CD8-positive, alpha-beta T cell (primary cell): ENCODE measurements at places on chromosomes 2 and 18.
A peak's percentile ranks its signal among the peaks of the same experiment; 100 is the strongest.

GRCh38 chr2:146262606-146263005, 1582.2 kb upstream of the ACVR2A start:
- DNase-seq: no peak

- DNase-seq: peak; percentile 36
These were observed 2.5 kb downstream of the CRIM1 start for GRCh38 chr2:36357847-36358659.

DNA sequence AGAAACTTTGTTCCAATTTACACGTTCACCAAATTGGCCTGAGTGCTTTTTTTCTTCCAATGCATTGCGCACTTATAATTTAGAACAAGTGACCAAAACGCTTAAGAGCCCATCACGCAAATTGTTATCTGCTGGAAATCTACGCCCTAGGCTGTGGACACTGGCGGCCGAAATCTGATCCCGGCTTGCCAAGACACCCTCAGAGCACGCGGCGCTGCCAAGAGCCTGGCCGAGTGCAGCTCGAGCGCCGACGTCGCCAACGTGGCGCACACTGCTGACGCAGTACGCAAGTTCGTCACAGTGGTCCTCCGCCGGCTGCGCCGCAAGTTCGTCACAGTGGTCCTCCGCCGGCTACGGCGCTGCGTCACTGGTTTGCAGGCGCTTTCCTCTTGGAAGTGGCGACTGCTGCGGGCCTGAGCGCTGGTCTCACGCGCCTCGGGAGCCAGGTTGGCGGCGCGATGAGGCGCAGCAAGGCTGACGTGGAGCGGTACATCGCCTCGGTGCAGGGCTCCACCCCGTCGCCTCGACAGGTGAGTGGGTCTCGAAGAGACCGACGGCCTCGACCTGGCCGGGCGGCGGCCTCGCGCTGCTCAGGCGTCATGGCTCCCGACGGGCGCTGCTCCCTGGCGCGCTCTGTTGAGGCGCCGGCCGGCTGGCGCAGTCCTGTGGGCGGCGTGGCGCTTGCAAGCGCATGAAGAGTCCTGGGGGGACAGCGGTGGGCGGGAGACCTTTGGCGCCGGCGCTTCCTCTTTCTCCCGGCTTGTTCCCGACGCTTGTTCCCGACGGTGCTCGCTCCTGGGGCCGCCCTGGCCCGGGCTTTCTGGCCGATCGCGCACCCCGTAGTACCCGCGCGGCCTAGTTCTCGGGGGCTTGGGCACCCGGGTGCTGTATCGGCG, at the start of gene RANBP2:
TSS of gene RANBP2 (plus strand) at position 334 of the 896 bp plus-strand sequence. CDS start at position 459, 125 bp downstream.
- DNase-seq: peak; percentile 96

- DNase-seq: peak; percentile 69
These were observed 3.8 kb downstream of the LBH start for GRCh38 chr2:30235008-30235655.

GRCh38 chr2:200619279-200619678, 33.5 kb downstream of the AOX1 start:
- no peak for DNase-seq

DNA sequence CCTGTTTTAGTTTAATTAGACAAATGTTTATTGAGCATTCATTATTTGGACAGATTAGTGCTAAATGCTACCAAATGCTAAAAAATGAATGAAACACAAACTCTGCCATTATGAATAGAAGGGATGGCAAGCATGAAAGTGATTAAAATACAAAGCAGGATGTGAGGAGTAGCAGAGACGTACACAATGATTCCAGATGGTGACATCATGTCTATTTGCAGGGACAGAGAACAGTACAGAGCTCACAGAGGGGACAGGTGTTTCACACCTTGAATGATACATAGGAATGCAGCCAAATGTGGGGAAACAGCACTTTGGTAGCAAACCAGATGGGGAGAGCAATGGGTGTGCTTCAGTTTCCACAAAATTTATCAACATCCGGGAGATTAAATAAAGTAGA, 76.3 kb downstream of the CD226 start:
- no peak for DNase-seq

- no peak for DNase-seq
These were observed 65.6 kb downstream of the ATP8B1 start for GRCh38 chr18:57737400-57738060.

DNA sequence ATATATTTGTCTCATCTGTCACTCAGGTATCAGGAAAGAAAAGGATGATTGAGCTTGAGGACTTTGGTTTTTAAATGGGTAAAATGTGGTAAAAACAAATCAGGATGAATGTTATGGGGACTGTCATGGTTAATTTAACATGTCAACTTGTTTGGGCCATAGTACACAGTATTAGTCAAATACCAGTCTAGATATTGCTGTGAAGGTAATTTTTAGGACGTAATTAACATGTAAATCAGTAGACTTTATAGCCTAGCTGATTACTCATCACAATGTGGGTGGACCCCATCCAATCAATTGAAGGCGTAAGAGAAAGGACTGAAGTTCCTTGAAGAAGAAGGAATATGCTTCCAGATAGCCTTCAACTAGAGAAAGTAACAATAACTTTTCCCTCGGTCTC, 275.7 kb upstream of the ZNF804A start:
- DNase-seq: no peak

DNA sequence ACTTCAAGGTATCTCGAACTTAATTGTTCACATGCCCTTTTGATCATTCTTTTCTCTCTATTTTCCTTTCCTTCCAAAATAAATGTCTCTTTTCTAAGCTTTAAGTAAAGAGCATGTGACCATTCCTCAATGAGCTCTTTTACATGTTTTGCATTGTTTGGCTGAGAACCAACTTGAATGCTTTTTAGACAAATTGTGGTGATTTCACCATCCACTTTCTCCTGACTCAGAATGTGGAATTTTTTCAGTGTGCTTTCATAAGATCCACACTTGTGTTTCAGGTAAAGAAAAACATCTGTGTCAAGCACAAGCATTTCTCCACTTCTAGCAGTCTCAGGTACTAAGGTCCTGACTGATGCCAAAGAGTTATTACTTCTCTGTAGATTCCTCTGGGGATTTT, 10.7 kb downstream of the RBM43 start:
- no peak for DNase-seq

DNA sequence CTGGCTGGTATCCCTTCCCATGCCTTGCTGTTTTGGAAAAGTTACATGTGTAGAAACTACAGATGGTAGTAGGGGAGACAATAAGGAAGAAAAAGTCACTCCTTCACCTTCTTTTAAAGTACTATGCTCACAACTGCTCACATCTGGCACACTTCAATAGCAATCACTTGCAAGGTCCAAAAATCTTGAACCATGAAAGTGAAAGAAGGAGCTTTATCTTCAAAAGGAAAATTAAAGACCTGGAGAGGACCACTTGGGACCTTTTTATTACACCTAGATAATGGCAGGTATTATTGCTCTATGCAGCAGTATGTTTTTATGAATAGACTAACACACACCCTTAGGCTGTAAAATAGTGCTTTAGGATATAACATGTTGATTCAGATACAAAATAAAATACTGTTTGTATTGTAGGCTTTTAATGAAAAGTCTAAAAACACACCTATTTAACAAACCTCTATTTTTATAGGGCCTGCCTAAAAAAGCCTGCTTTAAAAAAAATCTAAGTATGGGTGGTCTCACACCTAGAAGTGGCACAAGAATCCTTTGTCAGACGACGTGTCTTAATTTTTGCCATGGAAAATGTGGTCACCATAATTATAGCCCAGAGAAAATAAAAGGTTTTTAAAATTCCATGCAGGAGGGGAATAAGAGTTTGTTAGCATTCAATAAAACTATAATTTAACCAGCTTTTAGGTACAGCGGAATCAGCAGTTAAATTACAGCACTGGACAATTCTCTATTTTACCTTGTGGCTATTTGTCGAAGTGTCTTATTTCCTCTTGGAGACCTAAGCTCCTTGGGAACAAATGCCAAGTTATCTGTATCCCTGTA, 124.0 kb downstream of the BCL2 start:
- no peak for DNase-seq

GRCh38 chr2:73981081-73982001, 3.4 kb upstream of the TET3 start:
- DNase-seq: peak; percentile 31

DNA sequence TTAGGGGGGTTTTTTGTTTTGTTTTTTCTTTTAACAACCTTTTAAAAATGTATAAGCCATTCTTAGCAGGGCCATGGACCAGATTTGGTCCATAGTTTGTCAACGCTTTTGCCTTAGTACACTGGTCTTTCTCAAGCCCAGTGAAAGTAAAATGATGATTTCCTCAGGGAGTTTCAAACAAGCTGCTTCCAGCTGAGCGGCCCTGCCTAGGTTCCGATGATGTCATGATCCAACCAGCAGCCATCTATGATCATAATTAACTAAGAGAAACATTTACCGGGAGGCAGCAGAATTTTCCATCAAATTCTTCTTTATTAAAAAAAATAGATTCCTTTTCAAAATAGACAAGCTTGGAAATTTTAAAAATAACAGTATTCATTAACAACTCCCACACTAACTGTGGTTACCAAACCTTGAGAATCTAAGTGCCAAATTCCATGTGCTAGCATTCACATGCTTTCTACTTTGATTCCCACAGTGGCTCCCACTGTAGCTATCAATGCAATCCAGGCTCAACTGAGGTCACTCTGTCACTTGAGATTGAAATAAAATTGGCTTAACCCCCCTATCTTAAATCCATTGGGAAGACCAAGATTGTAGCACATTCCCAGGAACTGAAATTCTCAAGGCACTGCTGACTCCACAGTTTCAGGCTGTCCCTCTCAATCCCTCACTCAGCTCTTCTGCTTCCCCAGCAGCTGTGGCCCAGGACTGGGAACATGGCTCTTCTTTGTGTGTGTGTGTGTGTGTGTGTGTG, 148.9 kb downstream of the RNF152 start:
- no peak for DNase-seq

GRCh38 chr2:12844511-12844910, 127.8 kb downstream of the TRIB2 start:
- DNase-seq: no peak

DNA sequence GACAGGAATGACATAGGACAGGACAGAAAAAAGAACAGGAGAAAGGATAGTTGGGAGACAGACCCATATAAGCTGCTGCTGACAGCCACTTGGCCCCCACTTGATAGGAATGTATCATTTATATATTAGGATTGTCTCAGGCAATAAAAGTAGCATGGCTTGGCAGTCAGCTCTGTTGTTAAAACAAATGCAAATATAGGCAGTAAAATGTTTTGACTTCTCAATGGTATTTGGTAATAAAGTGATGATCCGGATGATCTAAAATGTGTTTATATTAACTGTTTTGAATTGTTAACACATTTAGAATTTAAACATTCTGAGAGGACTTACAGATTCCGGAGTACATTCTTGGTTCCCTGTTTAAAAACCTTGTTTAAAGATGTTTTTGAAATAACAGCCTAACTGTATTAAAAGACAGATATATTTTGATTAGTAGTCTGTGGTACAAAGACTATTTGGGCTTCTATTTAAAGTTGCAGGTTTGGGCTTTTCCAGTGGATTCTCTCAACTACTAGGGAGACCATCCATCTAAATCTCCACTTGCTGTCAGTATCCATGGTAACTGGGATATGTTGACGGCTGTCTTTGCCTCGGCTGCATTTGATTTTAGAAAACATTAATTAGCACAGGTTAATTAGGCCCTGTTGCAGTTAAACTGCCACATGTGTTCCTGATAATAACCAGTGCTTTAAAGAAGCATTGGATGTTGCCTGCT, 147.6 kb downstream of the ESCO1 start:
- no peak for DNase-seq

GRCh38 chr2:237487496-237487895, 445 bp downstream of the MLPH start:
- no peak for DNase-seq

DNA sequence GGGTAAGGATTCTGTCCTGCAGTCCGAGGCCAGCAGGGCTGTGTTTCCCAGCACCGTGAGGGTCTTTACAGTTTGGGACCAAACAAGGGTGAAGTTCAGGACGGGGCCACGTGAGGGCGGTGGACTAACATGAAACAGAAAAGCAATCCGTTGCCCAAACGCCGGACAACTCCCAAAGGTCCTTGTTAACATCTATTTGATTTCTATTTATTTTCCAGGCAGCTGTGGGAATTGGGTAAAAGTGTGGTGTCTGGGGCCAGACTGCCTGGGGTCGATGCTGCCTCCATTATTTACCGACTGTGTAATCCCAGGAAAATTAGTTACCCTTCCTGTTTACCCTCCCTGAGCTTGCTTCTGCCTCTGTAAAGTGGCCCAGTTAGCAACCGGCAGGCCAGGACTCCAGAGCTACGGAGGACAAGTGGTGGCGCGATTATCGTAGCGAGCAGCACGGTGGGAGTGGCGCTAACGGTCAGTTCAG, 66.3 kb upstream of the TCF7L1 start:
- peak; percentile 48 for DNase-seq

DNA sequence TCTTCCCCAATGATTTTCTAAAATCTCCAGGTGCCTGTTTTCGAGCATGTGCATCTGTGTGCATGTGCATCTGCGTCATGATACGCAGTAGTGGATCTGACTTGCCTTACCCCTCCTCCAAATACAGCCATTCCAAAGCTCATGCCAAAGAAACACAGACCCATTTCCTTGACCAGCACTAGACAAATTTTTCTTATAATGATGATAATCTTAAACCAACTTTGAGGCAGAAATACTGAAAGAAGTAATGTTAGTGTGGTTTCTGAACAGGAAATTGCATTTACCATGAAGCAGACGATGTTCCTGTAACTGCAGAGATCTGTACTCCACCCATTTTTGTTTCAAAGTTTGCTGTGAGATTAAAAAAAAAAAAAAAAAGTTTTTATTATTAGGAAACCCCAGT, 25.6 kb downstream of the CYTIP start:
- no peak for DNase-seq

GRCh38 chr2:203688798-203689197, 17.6 kb upstream of the CD28 start:
- no peak for DNase-seq

GRCh38 chr18:50806208-50806616, 13.6 kb downstream of the MRO start:
- DNase-seq: no peak

DNA sequence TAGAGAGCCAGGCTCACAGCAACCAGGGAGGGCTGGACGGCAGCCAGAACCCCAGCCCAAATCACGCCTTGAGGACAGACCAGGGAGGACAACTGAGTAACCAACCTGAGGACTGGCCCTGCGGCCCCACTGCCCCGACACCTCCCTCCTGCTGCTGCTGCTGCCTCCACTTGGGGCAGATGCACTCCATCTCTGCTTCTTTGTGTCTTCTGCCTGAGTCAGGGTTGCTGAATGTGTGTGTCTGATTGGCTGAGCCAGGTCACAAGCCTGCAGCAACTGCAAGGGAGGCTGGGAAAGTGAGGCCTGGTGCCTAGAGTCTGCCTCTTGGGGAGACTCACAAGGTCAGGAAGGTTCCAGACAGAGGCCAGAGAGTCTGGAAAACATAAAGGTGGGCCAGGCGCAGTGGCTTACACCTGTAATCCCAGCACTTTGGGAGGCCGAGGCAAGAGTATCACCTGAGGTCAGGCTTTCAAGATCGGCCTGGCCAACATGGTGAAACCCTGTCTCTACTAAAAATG, 83.4 kb downstream of the ZFP36L2 start:
- DNase-seq: peak; percentile 51
